ENCODE measurements at places on chromosomes 1 and 21.

- DNase-seq, result no peak
Observed at GRCh38 chr21:42350927-42351426, at the start of gene TFF2. Gene TFF2 (minus strand): TSS chr21:42350994. CDS start chr21:42350957, 37 bp downstream.

DNA sequence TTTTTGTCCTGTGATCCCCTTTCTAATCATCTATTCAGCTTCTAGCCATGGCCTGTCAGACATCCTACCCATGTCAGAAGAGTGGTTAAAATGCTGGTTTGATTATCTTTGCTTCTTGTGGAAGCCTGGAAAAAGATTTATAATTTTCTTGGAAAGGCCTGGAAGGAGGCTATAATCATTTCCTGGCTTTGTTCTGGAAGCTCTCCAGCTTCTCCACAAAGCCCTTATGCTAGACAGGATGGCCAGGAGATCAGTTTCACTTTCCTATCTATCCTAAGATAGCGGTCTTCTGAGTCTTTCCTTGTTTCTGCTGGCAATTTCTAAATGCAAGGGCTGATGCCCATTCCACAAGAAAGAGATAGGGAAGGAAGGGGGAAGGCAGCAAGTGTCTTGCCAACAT is 90.9 kb upstream of the SLC44A3 start:
- DNase-seq, result no peak

- DNase-seq, result no peak
Observed at GRCh38 chr1:223508796-223509195, 115.6 kb downstream of the CCDC185 start.

DNA sequence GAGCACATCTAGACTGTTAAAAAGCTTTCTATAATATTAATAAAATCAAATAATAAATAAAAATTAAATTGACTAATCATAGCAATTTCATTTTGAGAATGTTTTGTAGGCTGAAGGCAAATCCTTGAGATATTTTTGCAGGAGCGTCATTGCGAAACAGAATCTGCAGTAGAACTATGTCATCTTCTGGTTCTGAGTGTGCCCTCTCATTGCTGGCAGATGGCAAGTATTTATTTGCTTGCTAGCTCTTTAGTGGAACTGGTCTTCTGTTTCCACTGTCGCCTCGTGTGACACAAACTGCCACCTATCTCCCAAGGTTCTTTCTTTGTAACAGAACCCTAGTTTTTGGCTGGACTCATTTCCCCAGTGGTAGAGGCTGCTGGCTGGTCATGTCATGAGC is 19.0 kb upstream of the IRF2BP2 start:
- no peak for DNase-seq

- DNase-seq, result no peak
Observed at GRCh38 chr1:230985711-230986110, 6.8 kb downstream of the ARV1 start.

GRCh38 chr1:82586473-82586872 is 785.7 kb downstream of the ADGRL2 start:
- no peak for DNase-seq

DNA sequence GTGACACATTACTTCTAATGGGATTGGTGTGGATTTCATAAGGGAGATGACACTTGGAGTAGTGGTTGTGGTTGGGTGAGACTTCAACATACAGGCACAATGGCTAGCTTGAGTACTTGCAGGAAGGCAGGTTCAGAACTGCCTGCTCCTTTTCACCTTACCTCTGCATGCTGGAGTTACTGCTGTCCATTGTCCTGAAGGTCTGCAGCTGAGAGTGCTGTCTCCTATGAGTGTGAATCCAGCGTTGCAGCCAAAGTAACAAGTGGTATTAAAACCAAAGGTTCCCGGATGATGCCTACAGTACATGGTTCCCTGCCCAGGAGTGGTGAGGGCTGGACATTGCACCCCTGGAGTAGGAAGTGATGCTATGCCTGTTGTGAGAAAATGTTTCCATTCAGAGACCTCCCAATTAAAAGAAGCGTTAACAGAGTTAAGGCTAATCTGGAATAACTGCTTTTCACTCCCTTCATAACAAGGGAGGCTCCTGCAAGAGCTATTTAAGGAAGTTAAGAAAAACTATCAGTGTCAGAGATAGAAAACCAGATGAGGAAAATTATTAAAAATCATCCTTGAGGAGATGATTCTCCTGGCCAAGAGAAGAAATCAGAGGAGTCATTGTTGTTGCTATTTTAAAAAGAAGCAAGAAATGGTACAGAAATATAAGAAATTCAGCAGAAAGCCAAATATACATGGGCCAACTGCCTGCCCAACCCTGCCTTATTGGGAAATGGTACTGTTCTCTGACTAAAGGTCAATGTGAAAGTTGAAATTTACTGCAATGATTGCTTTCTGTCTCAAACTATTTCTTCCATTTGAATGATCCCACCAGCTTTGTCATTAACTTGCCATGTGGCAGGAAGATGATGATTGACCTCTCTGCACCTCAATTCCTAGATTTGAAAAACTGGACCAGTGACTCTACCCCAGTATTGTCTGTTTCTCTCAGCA is 9.8 kb upstream of the F5 start:
- DNase-seq, result no peak

DNA sequence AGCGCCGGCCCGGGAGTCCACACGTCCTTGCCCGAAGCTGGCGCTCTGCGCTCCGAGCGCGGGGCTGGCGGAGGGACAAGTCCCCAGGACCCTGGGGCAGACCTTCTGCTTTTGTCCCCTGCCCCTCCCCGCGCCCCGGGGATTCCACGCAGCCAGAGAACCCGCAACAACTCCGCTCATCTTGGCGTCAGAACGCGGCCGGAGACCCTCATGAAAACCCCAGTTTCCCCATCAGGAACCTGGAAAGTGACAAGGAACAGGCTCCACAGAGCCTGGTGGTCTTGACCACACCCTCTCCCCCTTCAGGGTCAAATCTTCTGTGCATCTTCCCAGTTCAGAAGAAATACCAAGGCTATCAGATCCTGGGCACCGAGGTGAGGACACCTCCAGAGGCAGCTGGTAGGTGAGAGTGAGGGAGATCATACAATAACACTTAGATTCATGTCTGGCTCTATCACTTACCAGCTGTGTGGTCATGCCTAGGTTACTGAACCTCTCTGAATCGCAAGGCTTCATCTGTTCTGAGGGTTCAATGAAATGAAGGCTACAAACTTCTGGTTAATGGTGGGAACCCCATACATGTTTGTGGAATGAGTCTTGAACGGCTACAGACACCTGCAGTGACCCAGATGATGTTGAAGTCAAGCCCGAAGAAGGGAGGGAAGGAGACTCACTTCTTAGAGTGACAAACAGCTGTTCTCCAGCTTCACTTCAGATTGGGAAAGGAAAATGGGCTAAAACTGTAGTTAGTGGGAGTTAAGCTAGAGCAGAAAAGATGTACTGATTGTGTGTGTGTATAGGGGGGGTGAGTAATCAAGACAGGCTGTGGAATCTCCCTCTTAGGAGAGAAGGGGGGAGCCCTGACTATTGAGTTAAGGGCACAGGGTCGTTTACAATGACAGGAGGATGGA is 555 bp upstream of the RSPO1 start:
- DNase-seq, result no peak

- DNase-seq, result no peak
Observed at GRCh38 chr1:182446033-182446669, 3.8 kb upstream of the RGSL1 start.

GRCh38 chr21:32007456-32007855 is 134.6 kb downstream of the HUNK start:
- no peak for DNase-seq

- DNase-seq, result no peak
Observed at GRCh38 chr1:24181619-24182018, 5.5 kb downstream of the IFNLR1 start.

GRCh38 chr1:23756676-23757075 is 13.4 kb downstream of the ELOA start:
- no peak for DNase-seq

DNA sequence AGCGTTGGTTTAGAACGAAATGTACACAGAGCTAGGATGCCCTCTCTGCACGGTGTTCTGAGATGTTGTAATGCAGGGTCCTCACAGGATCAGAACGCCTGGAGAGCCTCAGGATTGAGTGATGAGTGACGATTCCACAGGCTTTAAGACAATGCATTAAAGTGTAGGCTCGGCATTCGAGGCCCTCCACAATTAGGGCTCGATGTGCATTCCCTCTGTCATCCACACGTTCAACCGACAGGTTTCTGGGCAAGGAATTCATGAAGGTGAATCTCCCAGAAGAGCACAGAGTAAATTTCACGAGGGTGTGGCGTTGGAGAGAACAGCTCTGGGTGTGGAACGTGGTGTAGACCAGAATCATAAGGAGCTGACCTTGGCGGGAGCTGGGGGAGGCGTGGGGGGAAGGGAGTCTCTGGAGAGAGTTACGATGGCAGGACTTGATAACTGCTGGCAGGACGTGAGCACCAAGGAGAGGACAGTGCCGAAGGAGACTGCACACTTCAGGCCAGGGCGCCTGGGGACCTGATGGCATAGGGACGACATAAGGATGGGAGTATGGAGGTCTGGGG is 51.0 kb upstream of the EFHD2 start:
- DNase-seq, result no peak

- DNase-seq, result no peak
Observed at GRCh38 chr21:37986000-37986399, 69.7 kb upstream of the KCNJ6 start.

DNA sequence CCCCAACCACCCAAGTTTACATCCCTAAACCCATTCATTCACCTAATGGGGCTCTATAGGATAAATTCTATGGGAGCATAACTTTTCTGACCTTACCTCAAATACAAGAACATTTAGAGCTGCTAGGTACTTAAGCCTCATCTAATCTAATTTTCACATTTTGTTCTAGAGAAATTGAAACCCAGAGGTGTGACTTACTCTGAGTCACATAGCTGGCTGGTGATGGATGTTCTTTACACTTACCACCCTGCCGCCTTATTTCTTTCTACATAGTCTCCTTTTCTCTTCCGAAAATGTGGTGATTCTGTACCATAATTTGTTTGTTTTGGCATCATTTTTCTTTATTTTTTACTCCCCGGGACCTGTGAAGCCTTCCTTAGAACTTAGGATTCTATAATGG is 20.3 kb downstream of the TIPRL start:
- no peak for DNase-seq

GRCh38 chr21:28074676-28075075 is 918.0 kb downstream of the LTN1 start:
- DNase-seq, result no peak

DNA sequence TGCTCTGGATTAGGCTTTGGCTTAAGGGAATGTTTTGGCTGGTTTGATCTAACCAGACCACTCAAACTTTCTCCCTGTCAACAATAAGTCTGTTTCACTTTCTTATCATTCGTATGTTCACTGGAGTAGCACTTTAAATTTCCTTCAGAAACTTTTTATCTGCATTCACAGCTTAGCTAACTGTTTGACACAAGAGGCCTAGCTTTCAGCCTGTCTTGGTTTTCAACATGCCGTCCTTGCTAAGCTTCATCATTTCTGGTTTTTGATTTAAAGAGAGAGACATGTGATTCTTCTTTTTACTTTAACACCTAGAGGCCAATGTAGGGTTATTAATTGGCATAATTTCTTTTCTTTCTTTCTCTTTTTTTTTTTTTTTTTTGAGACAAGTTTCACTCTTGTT is 14.9 kb upstream of the CYB5R1 start:
- DNase-seq, result no peak

GRCh38 chr21:44059710-44060109 is 47.5 kb upstream of the PWP2 start:
- DNase-seq, result no peak

DNA sequence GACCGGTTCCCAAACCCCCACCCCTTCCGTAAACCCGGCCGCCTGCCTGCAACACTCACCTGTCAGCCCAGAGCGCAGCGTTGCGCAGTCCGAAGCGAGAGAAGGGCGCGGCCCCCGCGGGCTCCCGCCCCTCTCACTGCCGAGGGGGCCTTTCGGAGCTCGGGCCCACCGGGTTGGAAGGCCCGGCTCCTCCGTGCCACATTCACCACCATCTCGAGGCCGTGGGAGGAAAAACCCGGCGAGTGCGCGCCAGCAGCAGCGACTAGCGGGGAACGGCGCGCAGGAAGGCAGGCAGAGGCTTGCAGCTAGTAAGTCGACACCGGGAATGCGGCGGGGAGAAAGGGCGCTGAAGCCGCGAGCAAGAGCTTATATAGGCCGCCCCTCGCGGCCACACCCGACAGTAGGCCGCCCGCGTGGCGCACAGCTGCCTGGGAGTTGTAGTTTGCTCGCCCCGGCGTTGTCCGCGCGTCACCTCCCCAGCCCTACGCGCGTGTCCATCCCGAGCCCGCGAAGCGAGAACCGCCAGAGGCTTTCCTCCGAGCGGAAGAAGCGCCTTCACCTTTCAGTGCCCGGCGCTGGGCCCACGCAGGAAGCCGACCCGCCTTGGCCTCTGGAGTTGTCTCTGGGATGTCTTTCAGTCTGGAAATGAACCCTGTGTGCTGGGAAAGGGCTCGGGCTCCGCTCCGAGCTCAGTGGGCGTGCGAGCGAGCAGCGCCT is 10.4 kb upstream of the RAB42 start:
- peak; percentile 91 for DNase-seq

DNA sequence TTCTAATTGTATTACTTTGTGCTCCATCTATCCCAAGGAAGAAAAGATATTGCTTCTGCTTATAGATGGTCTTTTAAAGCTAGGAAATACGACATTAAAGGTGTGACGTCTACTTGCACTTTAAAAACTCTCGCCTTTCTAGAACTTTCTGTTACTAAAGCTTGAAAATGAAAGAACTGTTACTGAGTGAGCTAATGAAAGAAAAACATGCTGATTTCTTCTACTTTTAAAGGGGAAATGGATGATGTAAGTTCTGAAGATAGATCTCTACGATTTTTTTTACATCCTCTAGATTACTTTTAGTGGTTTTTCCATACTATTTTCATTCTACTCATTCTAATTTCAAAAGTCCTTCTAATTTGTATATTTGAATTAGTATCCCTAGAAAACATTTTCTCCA is 387.5 kb downstream of the USP25 start:
- DNase-seq, result no peak

- no peak for DNase-seq
Observed at GRCh38 chr1:48254254-48254653, 31.7 kb downstream of the SLC5A9 start.

DNA sequence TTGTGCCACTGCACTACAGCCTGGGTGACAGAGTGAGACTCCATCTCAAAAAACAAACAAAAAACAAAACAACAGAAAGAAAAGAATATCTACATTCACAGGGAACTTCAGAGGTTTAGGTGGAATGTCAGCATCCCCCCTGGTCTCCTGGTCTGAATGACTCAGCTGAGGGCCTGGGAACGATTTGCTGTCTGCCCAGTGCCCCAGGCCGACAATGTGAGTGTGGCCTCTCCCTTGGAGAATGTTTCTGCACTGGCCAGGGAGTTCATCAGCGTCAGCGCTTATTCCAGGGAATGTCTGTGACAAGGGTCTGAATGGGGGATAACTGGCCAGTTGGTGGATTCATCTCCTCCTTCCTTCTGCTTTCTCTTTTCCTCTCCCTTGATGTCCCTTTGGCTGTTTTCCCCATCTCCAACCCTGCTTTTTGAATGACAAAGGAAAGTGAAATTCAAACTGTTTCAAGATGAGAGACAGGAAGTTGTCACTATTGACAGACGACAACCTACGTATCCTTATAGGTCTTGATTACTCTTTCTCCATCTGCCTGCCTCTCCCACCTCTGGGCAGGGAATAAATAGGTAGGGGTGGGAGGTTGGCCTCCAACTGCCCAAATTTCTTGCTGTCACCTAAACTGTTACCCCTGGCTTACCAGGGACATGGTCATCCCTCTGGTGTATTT is 213.1 kb downstream of the HHAT start:
- no peak for DNase-seq
